Activated naive CD4-positive, alpha-beta T cell (primary cell): ENCODE measurements at places on chromosomes 7 and 10.

DNA sequence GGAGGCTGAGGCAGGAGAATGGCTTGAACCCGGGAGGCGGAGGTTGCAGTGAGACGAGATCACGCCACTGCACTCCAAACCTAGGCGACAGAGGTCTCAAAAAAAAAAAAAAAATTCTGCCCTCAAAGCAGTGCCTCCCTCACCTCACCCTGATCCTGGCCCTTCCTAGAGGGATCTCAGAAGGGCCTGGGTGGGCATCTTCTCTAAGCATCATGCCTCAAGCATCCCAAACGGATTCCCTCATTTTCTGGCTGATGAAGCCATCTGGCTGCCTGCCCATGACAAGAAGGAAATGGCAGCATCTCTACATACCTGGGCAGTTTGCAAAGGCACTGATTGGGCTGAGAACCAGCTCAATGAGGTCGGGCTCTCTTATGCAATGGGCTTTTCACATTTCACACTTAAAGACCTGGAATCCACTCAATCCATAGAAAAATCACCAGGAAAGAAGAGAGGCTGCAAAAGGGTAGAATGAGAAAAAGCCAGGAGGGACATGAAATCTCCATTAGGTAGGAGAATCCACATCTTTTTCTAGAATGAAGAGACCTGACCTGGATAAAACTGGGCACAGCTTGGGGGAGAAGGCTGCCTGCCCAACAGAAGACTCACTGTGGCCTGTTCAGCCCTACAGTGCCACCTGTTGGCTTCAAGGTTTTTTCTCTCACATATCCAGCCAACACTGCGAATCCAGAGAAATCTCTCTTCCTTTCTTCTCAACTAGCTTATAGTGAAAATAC is 48.1 kb downstream of the PDLIM1 start:
- DNase-seq = no peak

- no peak for DNase-seq
Measured at GRCh38 chr7:47500103-47500563, 81.8 kb downstream of the TNS3 start.

DNA sequence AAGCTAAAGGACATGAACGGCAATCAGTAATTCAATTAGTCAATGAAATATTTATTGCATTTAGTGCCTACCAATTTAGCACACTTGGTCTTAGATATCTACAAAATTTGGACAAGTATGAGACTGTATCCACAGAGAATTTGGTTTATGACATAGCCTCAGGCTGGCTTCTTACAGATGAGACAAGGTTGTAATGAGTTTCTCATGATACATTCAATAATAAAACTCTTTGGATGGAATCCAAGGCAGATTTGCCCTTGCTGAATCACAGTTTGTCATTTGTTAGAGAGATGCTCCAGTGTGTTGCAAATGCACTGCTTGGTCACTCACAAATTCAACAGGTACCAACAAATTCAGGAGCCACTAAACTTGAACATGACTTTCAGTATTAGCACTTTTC is 162.5 kb downstream of the GPR37 start:
- DNase-seq = no peak

- no peak for DNase-seq
Measured at GRCh38 chr7:99990460-99990852, 14.6 kb upstream of the AZGP1 start.

- no peak for DNase-seq
Measured at GRCh38 chr7:11373546-11374142, 400.0 kb downstream of the PHF14 start.

GRCh38 chr7:112898432-112899290 is 108.5 kb upstream of the TMEM168 start:
- no peak for DNase-seq

GRCh38 chr10:1544929-1545328 is 192.4 kb downstream of the ADARB2 start:
- no peak for DNase-seq

DNA sequence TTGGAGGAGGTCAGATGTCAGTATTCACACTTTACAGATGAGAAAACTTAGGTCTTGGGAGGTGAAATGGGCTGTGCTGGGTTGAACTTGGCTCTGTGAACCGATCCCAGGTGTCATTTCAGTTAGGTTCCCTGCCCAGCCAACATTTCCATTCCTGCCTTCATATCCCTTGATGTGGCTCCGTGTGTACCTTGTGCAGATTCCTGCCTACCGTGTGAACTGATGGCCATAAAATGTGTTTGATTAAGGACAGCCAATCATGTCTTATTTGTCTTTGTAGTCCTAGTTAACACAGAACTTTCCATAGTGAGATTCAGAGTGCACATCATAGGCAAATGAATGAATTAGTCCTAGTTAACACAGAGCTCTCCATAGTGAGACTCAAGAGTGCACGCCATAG is 101.0 kb upstream of the GATA3 start:
- DNase-seq = no peak

DNA sequence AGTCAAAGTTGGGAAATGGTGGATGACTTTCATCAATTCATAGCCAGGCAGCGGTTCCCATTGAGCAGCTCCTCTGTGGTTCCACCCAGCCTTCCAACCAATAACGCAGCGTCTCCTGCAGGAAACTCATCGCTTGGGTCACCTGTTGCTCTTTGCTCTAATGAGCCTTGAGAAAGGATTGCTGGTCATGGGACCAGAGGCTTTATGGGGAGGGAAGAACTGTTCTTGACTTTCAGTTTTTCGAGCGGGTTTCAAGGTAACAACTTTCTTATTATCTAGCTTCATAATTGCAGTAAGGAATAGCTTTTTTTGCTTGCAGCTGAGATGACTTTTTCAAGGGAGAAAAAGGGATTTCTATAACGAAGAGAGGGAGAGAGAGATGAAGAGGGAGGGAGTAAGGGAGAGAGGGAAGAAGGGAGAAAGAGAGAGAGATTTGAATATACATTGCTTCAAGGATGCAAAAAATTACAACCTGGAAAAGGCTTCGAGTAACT is 405 bp upstream of the ENTPD1 start:
- DNase-seq = no peak

- no peak for DNase-seq
Measured at GRCh38 chr7:1349351-1349761, 109.9 kb downstream of the MICALL2 start.

- DNase-seq = no peak
Measured at GRCh38 chr7:137395420-137395819, 51.9 kb upstream of the PTN start.

- DNase-seq = no peak
Measured at GRCh38 chr7:139127648-139128047, 18.1 kb upstream of the ZC3HAV1 start.

DNA sequence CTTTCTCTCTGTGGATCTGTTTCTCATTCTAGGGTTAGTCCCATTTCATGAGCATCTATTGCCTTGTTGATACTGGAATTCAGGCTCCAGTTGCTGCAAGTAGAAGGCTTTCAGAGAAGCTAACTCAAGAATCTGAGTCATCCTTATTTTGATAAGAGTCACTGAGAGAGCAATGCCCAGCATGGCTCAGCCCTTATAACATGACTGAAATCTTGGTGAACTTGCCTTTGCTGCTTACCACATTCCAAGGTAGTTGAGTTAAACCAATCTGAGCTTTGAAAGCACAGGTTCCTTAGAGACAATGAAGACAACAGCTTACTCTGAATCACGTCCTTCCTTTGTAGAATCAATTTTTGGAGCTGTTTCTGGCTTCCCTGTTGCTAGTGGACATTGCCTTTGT is 53.6 kb upstream of the CHCHD3 start:
- no peak for DNase-seq

DNA sequence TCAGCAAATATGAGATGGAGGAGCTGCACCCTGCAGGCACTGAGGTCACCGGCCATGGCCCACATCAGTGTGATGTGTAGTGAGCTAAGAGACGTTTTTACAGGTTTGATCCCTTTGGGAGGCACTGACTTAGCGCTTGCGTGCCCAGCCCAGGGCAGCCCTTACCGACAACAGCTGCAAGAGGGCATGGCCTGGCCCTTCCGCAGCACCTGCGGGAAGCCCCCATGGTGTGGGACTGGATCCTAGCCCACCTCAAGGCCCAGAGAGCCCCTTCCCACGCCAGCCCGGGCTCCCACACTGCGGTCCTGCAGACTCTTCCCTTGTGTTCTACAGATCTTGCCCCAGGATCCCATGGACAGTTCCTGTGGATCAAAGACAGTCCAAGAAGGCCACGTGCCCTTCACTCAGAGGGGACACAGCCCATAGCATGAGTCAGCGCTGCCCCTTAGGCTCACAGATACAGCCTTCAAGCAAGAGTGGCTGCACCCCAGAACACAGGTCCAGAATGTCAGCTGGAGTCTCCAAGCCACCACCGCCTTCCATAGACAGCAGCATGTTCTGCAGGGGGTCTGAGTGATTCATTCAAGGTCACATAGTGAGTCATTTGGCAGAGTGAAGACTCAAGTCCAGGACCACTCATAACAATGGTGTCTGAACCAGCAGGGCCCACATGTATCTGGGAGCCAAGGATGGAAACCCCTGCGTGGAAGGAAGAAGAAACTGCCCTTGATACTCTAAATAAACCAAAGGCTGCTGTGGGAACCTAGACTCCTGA is 25.4 kb downstream of the TLL2 start:
- no peak for DNase-seq

GRCh38 chr10:96073722-96074121 is 30.3 kb downstream of the CCNJ start:
- DNase-seq = no peak

DNA sequence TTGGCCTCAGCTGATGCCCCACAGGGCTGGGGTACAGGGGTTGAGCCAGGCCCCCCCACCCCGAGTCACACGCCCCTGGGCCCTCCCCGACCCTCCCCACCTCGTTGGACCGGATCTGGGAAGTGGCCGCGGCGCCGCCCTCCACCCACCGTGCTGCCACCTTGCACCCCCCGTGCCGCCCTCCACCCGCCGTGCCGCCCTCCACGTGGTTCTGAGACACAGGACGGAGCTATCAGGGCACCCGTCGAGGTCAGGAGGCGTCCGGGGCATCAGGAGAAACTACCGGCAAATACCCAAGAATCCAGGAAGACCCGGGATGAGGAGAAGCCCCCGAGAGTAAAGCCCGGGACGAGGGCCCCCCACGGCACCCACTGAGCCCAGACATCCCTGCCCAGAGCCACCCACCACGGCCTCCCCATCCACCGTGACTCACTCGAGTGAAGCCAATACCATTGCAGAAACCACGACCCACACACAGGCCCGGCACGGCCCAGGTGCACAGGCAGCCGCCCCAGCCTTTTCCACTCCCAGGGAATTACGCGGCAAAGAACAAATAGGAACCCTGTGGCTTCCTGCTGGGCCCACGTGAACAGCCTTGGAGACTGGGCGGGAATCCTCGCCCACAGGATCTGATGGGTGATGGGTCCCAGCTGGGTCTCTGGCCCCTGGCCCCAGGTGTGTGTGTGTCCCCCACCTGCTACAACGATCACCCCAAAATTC is 34.0 kb downstream of the ADAP1 start:
- no peak for DNase-seq

DNA sequence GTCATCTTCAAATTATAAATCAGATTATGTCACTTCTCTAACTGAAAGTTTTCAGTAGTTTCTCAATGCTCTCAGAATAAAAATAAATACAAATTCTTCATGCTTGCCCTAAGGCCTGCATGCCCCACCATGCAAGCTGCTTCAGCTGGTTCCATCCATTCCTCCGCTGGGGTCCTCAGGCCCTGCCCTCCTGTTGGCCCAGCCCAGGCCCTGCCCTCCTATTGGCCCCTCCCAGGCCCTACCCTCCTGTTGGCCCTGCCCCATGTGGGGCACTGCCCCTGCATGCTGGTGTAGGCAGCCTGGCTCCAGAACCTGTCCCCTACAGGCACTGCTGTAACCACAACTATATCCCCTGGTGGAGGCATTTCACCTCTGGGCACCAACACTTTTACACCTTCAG is 109.3 kb upstream of the TCERG1L start:
- no peak for DNase-seq

- no peak for DNase-seq
Measured at GRCh38 chr7:9097565-9098060, 664.2 kb downstream of the NXPH1 start.

GRCh38 chr10:29811751-29812427 is 177.1 kb upstream of the SVIL start:
- DNase-seq = no peak

DNA sequence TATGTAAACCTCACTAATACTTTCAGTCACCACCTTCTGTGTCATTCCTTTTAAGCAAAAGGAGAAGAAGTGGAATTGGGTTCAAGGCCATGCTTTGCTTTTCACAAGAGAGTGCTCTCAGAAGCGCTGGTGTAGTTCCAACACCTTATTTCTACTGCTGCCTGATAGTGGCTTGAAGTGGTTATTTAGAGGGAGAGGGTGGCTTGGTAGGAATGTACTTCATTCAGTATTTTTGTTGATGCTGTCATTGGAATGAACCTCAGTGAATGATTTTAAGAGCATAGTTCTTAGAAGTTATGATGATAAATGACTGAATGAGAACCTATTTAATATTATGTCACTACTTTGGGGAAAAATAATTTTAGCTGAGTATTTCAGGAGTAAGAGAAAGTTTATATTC is 396.7 kb downstream of the EXOC4 start:
- DNase-seq = no peak

DNA sequence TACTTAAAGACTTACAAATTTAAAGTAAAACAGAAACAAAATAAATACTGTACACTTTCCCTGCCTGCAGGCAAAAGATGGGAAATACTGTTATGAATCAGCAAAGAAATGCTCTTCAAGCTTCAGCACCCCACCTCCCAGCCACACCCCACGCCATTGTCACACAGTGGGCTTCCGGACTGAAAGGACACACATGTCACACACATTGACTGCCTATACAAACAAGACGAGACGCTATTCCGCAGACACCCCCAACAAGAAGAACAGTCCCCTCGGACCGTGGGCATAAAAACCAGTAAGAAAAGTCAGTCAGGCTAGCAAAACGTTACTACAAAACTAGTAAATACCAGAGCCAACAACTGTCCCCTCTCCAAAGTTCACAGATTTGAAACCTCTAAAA is 22.2 kb upstream of the PARP12 start:
- no peak for DNase-seq

GRCh38 chr7:141660259-141660658 is 41.7 kb downstream of the DENND11 start:
- no peak for DNase-seq
